GM12878 (cell line): ENCODE measurements at places on chromosomes 1 and 21.
A peak's percentile ranks its signal among the peaks of the same experiment; 100 is the strongest.

DNA sequence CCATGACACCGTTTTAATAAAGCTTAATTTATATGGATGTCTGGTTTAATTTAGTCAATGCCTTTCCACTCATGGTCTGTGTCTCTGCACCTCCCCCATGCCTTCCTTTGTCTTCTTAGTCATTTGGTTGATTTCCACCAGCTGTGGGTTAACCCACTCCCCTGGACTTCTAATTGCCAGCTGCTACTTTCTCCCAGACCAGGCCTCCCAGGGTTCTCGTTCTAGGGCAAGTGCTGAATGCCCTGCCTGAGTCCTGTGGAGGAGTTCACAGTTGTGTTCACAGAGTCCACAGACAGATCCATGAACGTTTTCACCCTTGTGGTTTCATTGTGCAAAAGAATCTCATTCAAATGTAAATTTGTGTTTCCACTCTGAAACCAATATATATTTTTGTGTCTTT is 243.4 kb downstream of the NUF2 start:
- no peaks in the 10 kb centered on the region for H3K4me1 ChIP-seq
- H3K4me3 ChIP-seq, result no peak overlapping the region
- no peaks in the 10 kb centered on the region for H3K36me3 ChIP-seq
- no peaks in the 10 kb centered on the region for H3K27me3 ChIP-seq

DNA sequence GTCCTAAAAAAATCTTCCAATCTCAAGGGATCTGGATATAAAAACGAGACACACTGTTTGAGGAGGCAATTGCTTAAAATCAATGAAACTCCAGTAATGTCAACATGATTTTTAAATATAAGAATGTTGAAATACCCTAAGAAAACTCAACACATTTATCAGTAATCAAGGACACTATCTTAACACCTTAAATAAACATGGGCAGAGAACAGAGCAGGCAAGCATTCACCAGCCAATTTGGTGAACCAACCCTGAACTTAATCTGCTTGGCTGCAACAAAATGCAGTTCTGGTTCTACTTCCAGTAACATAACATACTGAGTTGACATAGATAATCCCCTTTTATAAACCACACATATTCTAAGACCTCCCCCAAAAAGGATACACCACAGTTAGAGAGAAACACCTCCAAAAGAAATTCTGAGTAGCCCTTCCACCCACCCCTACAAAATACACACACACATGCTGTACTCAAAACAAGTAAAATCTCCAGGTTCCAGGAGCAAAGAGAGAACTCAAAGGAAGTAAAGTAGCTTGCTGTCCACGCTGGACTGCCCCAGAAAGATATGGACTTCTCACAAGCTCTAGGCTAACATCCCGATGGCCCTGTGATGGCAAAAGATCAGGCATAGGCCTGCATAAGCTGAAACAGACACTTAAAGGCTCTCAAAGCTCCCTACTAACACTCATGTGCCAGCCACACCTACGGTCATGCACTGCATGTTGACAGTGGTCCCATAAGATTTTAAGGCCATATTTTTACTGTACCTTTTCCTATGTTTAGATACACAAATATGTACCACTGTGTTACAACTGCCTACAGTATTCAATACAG is 30.5 kb downstream of the TP53BP2 start:
- no peak overlapping the region for H3K27ac ChIP-seq
- no peaks in the 10 kb centered on the region for H3K27me3 ChIP-seq
- H3K4me1 ChIP-seq, result no peaks in the 10 kb centered on the region
- H3K36me3 ChIP-seq, result no peaks in the 10 kb centered on the region
- H3K4me3 ChIP-seq, result no peak overlapping the region
- DNase-seq, result no peak

DNA sequence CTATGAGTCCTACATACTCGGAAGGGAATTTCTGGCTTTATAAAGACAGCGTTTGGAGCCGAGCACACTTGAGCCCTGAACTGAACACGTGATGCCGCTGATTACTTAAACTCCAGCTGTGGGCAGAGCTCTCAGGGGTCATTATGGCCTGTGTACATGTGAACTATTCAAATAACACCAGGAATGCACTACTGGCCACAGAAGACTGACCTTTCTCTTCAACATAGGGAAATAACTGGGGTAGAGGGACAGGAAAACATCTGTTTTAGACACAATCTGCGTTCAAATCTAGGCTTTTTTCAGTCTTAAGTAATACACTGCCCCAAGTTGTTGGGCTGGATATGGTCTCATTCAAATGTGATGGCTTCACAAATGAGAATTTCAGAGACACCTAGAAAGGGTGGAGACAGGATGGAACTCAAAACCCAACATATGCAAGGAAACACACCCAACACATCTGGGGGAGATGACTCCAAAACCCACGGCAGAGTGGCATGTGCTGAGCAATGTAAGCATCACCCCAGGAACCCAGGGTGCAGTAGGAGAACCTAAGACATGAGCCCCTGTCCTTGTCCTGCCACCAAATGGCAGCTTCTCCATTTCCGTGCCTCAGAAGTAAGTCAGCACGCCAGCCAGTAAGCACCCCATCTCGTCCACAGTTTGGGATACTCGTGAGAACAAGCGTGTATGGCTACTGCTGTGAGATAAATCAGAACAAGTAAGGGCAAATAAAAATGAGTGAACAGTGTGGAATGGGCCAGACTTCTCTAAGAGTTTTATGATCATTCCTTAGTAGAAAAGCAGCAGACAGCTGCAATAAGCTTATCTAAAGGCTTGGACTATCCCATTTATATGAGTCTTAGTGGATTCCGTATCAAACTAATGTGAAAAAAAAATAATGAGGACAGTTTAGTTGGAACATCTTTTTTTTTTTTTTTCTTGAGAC is 24.9 kb downstream of the NID1 start:
- no peak for DNase-seq
- no peaks in the 10 kb centered on the region for H3K36me3 ChIP-seq
- no peaks in the 10 kb centered on the region for H3K27me3 ChIP-seq
- H3K4me3 ChIP-seq, result no peak overlapping the region
- H3K4me1 ChIP-seq, result no peaks in the 10 kb centered on the region

DNA sequence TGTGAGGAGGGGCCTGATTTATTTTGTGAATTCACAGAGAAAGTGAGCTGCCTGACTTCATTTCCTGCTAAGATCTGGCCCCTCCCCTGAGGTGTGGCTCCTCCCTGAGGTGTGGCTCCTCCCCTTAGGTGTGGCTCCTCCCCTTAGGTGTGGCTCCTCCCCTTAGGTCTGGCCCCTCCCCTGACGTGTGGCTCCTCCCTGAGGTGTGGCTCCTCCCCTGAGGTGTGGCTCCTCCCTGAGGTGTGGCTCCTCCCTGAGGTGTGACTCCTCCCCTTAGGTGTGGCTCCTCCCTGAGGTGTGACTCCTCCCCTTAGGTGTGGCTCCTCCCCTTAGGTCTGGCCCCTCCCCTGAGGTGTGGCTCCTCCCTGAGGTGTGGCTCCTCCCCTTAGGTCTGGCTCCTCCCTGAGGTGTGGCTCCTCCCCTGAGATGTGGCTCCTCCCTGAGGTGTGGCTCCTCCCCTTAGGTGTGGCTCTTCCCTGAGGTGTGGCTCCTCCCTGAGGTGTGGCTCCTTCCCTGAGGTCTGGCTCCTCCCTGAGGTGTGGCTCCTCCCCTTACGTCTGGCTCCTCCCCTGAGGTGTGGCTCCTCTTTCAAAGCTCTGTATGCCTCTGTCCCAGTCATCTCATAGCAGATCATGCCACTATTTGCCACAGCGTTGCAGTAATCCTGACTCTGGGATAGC is 26.9 kb upstream of the LRRC3 start:
- DNase-seq, result no peak
- no peaks in the 10 kb centered on the region for H3K36me3 ChIP-seq
- H3K27ac ChIP-seq, result no peak overlapping the region
- no peak overlapping the region for H3K4me3 ChIP-seq
- no peaks in the 10 kb centered on the region for H3K27me3 ChIP-seq

- H3K36me3 ChIP-seq, result no peaks in the 10 kb centered on the region
- no peak overlapping the region for H3K27ac ChIP-seq
- H3K4me3 ChIP-seq, result peak overlapping the region; percentile 44; the same call in 1 of the 2 replicates
- peaks cover 5% of the 10 kb centered on the region for H3K4me1 ChIP-seq
These were observed 4.3 kb downstream of the TCHH start for GRCh38 chr1:152110860-152111514.

DNA sequence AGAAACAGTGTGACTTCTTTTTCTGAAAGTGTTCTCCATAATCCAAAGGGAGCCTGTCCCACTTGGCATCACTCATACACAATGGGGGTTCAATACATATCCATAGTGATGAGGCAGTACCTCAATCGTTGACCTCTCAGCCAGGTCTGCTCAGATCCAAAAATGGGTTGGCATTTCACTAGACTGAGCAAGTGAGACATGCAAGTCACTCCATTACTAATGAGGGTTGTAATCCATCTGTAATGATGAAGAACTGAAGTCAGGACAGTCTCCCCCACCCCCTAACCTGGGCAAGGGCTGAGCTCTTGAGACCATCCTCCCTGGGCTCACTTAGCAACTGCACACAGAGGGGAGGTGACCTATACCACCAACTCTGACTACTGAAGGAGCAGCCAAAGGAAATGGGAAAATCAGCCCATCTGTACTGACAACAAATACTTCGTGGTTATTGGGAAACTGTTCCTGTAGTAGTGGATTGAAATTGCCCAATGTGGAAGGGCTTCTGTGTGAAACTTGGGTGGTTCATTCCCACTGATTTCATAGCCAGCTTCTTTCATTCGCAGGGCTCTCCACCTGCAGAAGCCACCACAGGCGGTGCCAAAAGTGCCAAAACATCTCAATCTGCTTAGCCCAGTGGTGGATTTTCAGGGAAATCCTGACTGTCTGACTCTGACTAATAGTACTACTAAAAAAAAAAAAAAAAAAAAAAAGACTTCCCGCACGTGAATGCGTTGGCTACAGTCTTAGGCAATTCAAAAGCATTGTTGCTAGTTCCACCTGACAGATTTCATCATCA is 5.0 kb downstream of the NGF start:
- no peak for DNase-seq
- H3K4me3 ChIP-seq, result no peak overlapping the region
- no peak overlapping the region for H3K27ac ChIP-seq
- H3K36me3 ChIP-seq, result no peaks in the 10 kb centered on the region

DNA sequence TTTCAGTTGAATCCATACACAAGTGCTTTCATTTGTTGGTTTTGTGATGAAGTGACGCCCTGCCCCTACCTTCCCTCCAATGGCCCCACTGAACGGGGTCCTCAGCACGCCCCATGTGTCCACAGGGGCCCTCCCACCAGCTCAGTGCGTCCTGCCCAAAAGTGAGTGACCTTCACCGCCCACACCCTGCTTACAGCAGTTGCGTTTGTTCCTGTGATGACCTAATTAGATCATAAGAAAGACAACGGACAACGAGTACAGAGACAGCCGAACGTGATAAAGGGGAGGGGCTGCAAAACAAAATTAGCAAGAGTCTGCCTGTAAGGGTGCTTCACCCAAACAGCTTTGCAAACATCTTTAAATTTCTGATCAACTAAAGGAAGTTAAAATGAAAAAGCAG is 38.2 kb upstream of the RIPK4 start:
- H3K27ac ChIP-seq, result no peak overlapping the region
- no peak for DNase-seq
- no peaks in the 10 kb centered on the region for H3K27me3 ChIP-seq

DNA sequence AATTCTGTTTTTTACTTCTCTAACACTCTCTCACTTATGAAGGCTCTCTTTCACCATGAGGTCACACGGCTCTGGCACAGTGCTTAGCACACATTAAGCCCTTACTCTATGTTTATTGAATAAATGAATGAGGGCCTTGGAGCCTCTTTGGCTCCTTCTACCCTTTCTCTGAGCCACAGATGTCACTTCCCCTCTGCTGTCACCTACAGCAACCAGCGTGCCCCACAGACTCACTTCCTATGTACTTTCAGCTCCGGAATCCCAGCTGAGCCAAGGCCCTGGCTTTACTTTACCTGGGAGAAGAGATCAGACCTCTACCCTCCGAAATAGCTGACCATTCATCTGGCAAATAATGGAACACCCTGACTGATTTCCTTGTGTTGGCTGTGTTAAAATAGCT is 53.7 kb upstream of the HMCN1 start:
- H3K27ac ChIP-seq, result no peak overlapping the region
- H3K4me1 ChIP-seq, result no peaks in the 10 kb centered on the region
- no peak for DNase-seq
- H3K36me3 ChIP-seq, result no peaks in the 10 kb centered on the region
- no peaks in the 10 kb centered on the region for H3K27me3 ChIP-seq

DNA sequence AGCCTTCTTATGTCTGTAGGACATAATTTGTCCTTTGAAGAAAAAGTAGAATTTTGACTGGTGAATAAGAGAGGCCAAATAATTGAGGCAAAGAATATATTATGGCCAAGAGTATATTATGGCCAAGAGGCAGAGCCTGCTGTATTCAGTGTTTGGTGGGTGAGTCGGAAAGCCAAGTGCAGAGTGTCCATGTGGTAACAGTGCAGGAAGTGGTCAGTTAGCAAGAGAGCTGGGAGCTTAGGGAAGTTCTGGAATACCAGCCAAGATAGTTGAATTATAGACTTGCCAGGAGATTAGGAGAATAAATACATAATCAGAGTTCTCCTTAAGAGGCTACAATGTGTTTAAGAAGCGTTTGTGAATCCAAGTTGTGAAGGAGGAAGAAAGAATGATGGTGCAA is 131.5 kb upstream of the LMO4 start:
- DNase-seq, result no peak
- H3K36me3 ChIP-seq, result no peaks in the 10 kb centered on the region
- no peaks in the 10 kb centered on the region; the same call in 1 of the 2 replicates for H3K27me3 ChIP-seq
- no peak overlapping the region for H3K27ac ChIP-seq
- H3K4me1 ChIP-seq, result peaks cover under 1% of the 10 kb centered on the region
- no peak overlapping the region for H3K4me3 ChIP-seq

GRCh38 chr1:1122078-1122811 is 6.4 kb upstream of the C1orf159 start:
- H3K4me1 ChIP-seq, result 0 out of 2 replicates have a peak, but pooled peaks cover 4% of the 10 kb centered on the region
- H3K4me3 ChIP-seq, result no peak overlapping the region
- no peak overlapping the region for H3K27ac ChIP-seq
- DNase-seq, result no peak
- peaks cover 6% of the 10 kb centered on the region for H3K27me3 ChIP-seq
